Hematopoietic multipotent progenitor cell (in vitro differentiated cells): ENCODE measurements at places on chromosomes 16 and 17.

DNA sequence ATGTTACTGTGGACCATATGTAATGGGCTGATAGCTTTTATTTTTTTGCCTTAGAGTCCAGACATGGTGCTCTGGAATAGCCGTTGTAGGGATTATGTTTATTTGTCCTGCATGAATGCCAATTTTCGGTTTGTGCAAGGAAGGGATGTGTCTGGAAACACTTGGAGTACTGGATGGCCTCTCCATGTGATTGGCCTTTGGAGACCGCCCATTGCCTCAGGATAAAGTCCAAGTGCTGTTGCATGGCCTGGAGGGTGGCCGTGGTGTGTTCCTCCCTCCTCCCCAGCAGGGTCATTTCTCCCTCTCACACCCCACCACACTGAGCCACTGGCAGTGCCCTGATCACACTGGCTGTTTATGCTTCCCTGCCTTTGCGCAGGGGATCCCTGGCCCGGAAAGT lies 93.9 kb downstream of the MSI2 start:
- DNase-seq, result no peak

DNA sequence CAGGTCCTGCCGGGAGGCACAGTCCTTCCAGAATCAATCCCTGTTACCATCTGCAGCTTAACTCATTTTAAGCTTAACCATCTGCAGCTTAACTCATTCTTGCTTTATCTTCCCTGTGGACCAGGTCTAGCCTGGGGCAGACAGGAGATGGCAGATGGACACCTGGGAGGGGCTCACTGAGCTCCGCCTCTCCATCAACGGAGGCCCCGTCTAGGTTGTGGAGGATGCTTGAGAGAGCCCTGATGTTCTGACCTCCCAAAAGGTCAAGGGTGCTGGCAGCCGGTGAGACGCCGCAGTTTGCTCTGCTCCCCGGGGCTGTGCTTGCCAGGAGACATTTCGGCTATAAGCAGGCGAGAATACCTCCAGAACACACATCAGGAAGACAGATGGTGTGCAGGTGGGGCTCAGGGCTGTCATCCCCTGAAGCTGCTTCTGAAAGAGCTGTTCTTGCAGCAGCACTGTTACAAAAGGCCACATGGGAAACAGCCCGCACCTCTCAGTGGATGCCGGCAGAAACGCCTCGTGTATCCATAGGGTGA lies 41.3 kb downstream of the BAIAP2 start:
- DNase-seq, result no peak

GRCh38 chr17:8801135-8801840 lies 2.1 kb upstream of the MFSD6L start:
- no peak for DNase-seq

GRCh38 chr16:14576532-14576931 lies 53.5 kb downstream of the PARN start:
- no peak for DNase-seq

DNA sequence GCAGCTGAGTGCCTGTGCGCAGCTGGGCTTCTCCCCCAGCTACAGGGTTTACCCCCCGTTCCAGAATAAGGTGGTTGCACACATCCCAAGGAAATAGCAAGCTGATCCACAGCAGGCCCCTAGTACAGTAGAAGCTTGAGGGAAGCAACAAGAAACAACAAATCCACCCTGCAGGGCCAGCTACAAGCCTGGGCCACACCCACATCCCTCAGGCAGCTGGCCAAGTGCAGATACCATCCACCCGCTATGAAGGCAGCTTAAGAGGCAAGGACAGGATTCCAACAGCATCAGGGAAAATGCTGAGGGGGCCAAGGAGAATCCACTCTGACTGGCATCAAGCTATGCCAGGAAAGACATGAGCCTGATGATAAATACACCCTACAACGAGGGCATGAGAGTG lies 66.9 kb upstream of the RCVRN start:
- DNase-seq, result no peak

- no peak for DNase-seq
Measured at GRCh38 chr17:46270032-46270431, 24.9 kb upstream of the LRRC37A start.

DNA sequence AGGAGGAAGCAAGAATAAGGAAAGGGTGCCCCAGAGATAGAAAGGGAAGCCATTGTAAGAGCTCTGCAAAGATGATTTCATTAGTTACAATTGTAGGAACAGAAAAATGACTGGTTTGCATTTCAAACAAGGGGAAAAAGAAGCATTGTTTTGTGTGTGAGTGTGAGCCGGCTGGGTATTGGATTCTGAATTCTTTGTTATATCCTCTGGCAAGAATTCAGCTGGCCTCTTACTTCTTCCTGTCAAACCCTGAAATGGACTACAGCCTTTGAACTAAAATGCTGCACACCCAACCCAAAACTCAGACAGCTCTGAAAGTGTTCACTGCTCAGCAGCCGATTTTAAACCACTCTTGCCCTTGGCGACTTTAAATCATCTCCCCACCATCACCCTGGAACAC lies 461.3 kb downstream of the PMP22 start:
- DNase-seq, result no peak

DNA sequence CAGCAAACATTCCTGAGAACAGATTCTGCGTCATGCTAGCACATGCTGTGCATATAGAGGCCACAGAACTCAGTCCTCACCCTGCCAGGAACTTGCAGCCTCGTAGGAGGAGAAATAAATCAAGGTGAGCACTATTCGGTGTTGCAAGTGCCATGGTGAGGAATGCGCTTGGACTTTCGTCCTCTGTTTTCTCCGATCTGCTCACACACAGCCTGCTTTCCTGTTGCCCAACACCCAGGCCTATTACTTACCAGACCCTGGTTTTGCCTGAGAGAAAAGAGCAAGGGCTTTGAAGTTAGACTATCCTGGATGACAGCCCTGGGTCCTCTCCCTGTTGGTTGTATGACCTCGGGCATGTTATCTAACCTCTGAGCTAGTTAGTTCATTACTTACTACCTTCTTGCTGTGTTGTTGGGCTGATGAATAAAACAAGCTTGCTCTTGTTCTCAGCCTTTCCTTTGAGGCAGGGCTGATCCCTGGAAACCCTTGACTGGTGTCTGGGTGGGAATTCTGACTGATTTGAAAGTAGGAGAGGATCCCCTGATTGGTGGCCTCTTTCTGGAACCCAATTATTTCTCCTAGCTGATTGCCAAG lies 2.9 kb downstream of the ACSF2 start:
- no peak for DNase-seq

DNA sequence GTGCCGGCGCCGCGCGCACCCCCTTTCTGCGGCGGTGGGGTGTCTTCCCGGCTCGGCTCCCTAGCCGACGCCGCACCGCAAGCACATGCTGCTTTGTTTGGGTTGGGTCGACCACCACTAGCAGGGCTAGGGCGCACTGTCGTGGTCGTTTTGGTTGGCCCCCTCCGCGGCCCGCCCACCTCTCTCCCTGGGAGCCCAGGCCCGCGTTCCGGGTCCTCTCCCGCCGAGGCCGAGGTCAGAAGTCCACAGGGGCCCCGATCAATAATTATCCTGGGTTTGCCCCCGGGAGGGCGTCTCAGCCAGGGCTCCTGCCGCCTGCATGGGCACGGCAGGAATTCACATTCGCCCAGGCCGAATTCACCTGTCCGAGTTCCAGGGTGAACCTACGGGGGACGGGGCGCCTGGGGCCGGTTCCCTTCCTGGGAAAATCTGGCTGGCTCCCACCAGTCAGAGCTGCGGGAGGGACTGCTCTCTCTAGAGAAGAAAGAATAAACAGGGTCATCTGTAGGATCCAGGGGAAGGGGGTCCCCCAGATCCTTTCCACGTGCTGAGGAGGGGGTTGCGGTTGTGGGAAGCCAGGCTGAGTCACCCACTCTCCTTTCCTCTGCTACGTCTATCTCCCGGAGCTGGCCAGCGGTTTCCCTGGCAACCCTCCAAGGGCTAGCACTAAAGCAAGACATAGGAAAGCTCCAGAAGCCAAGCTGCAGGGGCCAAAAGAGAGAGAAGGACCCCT lies 584 bp upstream of the STAT5B start:
- peak; percentile 82 for DNase-seq

DNA sequence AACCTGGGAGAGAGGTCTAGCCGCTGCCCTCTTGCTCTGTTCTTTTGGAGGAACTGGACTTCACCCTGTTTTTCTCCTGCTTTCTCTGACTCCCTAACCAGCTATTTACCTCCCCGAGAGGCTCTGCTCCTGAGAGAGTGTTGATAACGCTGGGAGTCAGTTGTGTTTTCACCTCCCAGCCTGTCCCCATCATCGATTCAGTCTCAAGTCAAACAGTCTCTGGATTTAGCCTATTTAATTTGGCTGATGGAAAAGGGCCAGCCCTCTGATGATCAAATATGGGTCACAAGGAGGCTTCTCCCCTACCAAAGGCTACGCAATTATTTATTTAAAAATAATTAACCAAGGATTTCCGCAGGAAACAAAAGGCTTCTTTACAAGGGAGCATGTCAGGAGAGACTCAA lies 31.8 kb downstream of the HNF1B start:
- DNase-seq, result no peak

DNA sequence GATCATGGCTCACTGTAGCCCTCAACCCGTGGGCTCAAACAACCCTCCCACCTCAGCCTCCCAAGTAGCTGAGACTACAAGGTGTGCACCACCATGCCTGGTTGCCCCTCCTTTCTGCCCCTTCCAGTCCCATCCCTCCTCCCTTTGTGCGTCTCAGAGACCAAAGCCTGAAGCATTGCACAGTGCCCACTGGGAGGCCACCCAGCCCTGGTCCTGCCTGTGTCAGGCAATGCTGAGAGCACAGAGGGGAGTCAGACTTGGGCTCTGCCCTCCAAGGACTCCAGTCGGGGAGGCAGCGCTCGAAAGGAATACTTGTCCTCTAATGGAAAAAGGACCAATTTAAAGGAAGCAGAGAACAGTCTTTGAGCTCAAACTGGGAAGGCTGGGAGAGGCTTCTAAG lies 20.4 kb downstream of the RAI1 start:
- no peak for DNase-seq

GRCh38 chr16:73171901-73172240 lies 123.9 kb upstream of the ZFHX3 start:
- DNase-seq, result no peak

DNA sequence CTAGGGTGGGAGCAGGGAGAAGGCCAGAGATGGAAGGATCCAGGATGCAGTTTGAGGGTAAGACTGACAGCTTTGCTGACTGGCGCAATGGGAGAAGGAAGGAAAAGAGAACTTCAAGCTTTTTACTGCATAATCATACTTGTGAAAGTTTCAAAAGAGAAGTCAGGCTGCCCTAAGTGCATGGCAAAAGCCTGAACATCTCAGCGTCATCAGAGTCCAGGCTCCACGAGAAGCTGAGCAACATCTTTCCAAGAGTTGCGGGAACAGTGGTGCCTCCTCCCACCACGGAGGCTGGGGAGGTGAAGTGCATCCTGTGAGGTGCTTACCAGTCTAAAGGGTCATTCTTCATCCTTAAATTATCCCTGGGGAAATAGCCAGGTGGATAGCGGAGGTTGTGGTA lies 26.9 kb upstream of the SLC38A8 start:
- no peak for DNase-seq

- no peak for DNase-seq
Measured at GRCh38 chr16:80573700-80574120, 32.9 kb downstream of the DYNLRB2 start.

DNA sequence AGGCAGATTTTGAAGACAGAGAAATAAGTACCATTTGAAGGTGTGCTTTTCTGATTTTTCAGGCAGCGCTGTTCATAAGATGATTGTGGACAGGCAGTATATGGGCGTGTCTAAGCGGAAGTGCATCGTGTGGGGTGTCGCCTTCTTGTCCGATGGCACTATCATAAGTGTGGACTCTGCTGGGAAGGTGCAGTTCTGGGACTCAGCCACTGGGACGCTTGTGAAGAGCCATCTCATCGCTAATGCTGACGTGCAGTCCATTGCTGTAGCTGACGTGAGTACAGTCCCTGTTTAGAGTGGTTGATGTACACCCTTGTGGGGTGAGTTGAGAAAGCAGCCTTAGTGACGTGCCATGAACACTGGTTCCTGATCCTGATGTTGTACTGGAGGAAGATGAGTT lies 10.7 kb downstream of the UTP4 start:
- DNase-seq, result no peak

DNA sequence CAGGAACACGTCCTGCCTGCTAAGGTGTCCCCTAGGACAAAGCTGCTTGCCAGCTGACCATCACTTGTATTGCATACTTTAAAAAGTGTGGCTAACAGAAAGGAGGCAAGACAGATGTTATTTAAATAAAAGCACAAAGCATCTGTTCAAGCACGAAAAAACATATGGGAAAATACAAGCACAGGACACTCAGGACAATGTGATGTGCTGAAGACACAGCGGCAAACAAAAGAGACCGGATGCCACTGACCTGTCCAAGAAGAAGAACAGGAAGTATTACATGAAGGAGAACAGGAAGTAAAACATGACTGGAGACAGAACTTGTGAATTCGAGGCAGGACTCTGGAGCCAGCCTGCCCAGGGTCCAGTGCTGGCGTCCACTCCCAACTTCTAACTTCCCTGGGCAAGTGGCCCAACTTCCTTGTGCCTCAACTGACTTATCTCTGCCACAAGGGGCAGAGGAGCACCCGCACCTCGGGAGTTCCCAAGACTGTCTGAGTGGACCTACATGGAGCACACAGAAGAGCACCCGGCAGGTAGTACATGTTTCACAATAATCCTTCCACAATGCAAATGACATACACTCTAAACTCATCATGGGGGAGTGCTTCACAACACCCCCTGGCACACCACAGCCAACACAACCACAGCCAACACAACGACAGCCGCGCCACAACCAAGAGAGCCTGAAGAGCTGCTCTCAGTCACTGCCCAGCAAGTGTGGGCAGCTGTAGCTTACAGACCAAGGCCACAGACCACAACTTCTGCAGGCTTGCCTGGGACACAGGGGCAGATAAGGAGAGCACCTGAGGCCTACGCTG lies 36.6 kb downstream of the ANKRD11 start:
- no peak for DNase-seq

- no peak for DNase-seq
Measured at GRCh38 chr17:43579566-43580140, 33.5 kb upstream of the ETV4 start.

DNA sequence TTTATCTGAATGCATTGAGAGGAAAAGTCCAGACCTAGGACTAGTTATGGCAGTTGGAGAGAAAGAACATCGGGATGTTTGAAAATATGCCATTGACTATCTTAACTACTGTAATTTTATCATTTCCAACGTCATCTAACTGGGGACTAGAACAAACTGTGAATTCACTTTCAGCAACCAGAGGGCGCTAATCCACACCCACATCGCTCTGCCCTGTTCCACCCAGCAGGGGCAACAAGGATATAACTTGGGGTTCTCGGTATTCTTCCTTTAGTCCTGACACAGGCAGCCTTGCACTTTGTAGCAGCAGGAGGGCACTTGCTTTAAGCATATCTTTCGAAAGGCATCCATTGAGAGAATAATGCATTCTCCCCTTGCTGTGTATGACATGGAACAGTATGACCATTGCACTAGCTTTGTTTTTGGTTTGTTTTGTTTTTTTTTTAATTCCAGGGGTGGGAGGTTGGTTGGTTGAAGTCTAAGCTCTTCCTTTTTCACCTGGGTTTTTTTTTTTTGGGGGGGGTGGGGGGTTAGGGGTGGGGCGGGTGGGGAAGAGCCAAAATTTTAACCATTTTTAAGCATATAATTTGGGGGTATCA lies 31.5 kb downstream of the SIAH1 start:
- DNase-seq, result peak; percentile 93

GRCh38 chr17:42760652-42761581 lies at the start of gene RAMP2:
TSS of gene RAMP2 (plus strand) at chr17:42761227. CDS start at chr17:42761262, 35 bp downstream.
- DNase-seq, result peak; percentile 28

GRCh38 chr17:69066482-69066881 lies 5.8 kb upstream of the ABCA9 start:
- DNase-seq, result no peak
